ENCODE measurements at places on chromosomes 5 and 9. TPM values are rescaled to one million over a fixed set of nuclear protein-coding genes. Genes with fewer than 3 reads are reported as not detected.

The FGF1 gene
- not detected for total RNA-seq

The MLANA gene
- total RNA-seq, result not detected

The GGTA1 gene
- 7.0 TPM for total RNA-seq

The GPR150 gene
- not detected for total RNA-seq

The EMB gene
- total RNA-seq, result 2.9 TPM

The GADD45G gene
- 103 TPM for total RNA-seq

The ANXA6 gene
- 175 TPM for total RNA-seq

The COL23A1 gene
- 3.6 TPM for total RNA-seq
